Stromal cell of bone marrow (primary cell): ENCODE measurements at places on chromosomes 3 and 15.

- DNase-seq = peak; percentile 18
Observed at GRCh38 chr3:123328851-123329635, 119.8 kb downstream of the ADCY5 start.

GRCh38 chr15:26394801-26395200 lies 378.1 kb downstream of the GABRB3 start:
- no peak for DNase-seq

- no peak for DNase-seq
Observed at GRCh38 chr3:142088522-142088921, 60.8 kb downstream of the TFDP2 start.

GRCh38 chr3:50302095-50303012 lies 1.0 kb downstream of the HYAL1 start:
- DNase-seq = no peak

DNA sequence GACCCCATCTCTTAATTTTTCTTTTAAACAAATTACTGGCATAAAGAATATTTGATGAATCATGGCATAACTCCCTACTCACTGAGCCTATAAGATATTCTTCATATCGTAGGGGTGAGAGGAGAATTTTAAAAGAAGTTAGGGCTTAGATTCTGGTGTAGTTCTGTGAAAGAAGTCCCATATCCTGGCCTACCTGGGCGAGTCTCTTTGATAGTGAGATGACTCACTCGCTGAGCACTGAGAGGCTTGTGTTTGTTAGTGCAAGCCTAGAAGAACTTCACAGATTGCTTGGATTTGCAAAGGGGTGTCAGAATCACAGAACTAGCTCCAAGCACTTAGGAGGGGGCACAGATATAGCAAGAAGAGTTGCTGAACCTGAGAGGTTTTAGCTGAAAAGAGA lies 133.8 kb upstream of the TMC3 start:
- DNase-seq = no peak

GRCh38 chr15:28022181-28022580 lies 76.9 kb downstream of the OCA2 start:
- DNase-seq = no peak

GRCh38 chr3:14804835-14805780 lies 13.7 kb upstream of the FGD5 start:
- no peak for DNase-seq

GRCh38 chr3:117898722-117899522 lies 1135.7 kb downstream of the IGSF11 start:
- no peak for DNase-seq

DNA sequence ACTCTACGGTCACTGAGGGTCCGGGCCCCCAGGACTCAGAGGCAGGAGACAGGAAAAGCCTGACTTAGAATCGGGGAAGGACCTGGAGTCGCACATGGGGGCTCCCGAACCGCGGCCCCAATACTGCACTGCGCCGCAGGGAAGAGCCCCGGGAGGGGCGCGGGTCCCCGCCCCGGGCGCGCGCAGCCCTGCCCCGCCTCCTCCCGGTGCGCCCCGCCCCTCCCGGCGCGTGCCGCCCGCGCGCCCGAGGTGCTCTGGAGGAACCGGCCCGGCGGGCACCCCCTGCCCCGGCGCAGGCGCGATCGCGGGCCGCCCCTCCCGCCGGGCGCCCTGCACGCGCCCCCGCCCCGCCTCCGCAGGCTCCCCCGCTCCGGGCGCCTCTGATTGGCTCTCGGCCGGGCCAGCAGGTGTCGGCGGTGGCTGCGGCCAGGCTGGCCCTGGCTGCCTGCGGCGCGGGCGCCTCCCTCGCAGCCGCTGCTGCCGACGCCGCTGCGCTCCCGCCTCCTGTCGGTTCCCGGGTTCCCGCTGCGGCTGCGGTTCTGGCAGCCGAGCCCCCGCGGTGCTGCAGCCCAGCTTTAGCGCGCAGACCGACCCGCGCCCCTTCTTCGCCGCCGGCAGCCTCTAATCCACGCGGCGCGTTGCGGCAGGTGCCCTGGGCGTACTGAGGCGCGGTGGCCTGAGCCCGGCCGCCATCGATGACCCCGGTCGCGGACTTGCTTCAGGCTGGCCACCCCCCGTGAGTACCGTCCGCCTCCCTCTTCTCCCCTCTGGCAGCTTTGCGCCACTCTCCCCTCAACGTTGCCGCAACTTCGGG lies at the start of gene MYRIP:
MYRIP (plus strand) TSS at position 429 of the 814 bp plus-strand sequence. CDS start 91,208 bp downstream, outside the sequence.
- no peak for DNase-seq

- no peak for DNase-seq
Observed at GRCh38 chr3:29677421-29677820, 396.6 kb downstream of the RBMS3 start.

- no peak for DNase-seq
Observed at GRCh38 chr3:58567251-58567515, 10.0 kb downstream of the FAM107A start.
